ENCODE measurements at places on chromosomes 6 and 20.

- DNase-seq, result no peak
These were observed 36.7 kb downstream of the PTPRA start for GRCh38 chr20:2909953-2910352.

DNA sequence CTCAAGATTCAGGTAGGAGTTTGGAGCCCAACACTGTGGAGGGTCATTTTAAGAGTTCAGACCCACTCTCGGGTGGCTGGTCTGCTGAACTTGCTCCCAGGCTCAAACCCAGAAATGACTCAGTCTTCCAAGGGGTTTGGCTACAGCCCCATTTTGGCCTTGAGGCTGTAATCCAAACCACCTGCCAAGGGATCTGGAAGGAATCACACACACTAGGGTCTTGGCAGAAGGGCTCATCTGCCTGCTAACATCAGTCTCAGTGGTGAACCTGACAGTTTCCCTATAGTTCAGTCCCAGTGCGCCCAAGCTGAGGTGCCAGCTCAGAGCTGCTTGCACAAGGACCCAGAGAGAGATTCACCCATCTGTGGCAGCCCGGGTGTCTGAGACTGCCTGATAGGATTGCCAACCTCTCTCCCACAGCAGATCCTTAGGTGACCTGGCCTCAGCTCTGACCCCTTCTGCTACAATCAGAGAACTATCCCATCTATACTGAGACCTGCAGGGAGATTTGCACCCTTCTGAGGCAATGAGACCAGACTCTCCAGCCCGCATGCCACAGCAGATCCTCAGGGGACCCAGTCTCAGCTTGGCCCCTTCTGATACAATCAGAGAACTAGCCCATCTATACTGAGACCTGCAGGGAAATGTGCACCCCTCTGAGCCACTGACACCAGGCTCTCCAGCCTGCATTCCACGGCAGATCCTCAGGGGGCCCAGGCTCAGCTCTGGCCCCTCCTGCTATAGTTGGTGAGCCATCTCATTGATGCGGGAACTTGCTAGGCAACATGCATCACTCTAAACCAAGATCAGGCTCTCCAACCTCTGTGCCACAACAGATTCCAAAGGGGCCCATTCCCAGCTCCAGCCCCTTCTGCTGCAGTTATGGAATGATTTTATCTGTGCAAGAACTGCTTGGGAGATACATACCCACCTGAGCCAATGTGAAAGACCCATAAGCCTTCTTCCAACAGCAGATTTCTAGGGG is 48.2 kb downstream of the THBS2 start:
- DNase-seq, result no peak

DNA sequence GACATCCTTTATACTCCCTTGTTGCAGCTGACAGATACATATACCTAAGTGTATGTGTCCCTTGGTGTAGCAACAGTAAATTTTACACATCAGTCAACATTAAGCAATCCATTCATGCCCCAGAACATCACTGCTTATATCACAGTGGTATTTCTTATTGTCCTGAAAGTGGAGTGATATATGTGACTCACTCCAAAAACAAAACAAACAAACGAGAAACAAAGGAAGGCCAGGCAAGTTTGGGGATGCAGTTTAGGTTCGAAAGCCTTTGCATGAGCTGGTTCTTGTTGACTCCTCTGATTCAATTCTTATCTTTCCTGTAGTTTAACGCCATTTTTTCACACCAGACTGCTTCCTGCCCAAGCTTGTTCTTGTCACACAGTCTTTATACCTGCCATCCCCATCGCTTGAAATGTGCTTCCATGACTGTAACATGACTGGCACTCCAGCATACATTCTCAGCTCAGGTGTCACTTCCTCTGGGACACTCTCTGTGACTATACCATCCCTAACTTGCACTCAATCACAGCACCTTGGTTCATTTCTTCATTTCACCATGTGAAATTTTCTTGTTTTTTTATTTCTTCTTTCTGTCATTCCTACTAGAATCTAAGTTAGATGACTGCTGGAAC is 125.0 kb upstream of the TSHZ2 start:
- DNase-seq, result no peak

- DNase-seq, result no peak
These were observed 33.8 kb downstream of the TOX2 start for GRCh38 chr20:43948455-43948854.

GRCh38 chr20:44066645-44067606 is 120.1 kb downstream of the JPH2 start:
- no peak for DNase-seq

- no peak for DNase-seq
These were observed 2.9 kb downstream of the RXRB start for GRCh38 chr6:33197431-33198048.

DNA sequence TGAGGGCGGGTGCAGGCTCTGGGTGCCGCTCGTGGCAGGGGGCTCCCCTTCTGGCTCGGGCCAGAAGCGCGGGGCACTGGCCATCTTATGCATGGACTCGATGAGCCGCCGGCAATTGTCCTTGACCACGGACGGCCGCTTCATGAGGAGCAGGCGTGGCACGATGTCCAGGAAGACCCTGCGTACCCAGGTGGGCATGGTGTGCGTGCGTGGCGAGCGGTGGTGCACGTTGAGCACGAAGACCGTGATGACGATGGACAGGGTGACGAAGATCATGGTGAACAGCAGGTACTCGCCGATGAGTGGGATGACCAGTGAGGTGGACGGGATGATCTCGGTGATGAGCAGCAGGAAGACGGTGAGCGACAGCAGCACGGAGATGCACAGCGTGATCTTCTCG is 11.0 kb downstream of the CHRNA4 start:
- DNase-seq, result no peak

Measured in stimulated activated CD4-positive, alpha-beta T cell treated with anti-CD3 and anti-CD28 coated beads, TNF-alpha, amount 100 ng/mL, for 4 hours (primary cell).